ENCODE measurements at places on chromosomes 16 and 17.
A peak's percentile ranks its signal among the peaks of the same experiment; 100 is the strongest.

DNA sequence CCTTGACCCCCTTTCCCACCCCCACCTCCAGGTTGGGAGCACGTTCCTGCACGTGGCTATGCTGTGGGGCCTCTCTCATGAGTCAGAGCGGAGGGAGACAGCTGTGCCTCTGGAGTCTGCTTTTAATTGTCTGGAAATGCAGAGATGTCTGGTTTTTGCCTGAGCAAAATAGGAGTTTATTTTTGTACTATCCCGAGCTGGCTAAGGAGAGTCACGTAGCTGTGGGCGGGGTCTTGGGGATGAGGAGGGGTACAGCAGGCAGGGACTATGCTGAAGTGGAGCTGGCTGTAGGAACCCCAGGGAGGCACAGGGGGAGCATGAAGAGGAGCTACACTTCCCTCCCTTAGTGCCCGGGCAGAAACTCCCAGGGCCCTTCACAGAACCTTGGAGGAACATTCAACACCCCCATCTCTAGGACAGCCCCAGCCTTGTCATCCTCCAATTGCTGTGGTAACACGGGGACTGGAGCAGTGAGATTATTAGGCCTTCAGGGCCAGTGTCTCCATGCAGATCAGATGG is 44.7 kb upstream of the LGALS9 start:
- DNase-seq = peak; percentile 92

GRCh38 chr16:53022374-53022773 is 30.3 kb downstream of the CHD9NB start:
- peak; percentile 44 for DNase-seq

DNA sequence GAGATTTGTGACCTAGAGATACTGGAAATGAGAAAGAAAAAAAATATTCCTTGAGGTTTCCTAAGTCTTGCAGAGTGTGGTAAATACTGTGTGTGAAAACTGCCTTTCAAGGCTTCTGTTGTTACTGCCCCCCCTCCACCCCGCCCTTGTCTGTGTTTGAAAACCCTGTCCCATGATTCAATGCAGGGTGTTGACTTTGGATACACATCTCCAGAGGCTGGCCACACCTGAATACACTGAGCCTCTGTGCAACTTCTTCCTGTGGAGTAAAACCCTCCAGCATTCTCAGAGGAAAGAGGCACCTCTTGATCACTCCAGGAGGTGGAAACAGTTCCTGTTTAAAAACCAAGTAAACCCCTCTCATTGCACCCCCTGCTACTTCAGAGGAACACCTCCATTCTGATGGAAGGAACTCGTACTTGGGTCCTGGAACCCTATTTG is 123.0 kb upstream of the CACNG5 start:
- DNase-seq = no peak

DNA sequence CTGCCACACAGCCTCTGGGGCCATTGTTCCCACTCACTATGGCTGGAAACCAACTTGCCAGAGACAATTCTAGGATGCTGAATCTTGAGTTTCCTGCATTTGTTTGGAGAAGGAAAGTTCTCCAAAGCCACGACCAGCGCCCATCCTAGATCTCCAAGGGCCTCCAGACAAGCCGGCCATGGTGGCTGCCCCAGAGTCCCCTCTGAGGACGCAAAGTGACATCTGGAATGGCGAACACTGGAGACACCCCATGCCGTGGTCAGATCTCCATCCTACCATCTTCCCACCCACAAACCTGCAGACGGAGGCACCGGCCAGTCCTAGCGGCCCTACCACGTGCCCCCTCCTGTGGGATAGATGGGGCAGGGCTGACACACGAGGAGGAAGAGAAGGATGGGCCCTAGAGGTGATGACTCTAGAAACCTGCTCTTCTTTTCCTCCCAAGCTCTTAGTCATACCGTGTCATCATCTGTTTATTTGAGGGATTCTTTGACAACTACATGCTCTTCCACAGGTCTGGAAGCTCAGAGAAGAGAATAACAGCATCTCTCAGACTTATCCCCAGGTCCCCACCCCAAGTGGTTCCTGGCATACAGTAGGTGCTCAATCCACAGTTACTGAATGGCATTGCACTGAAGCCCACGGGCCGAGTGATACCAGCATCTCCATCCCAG is 71.3 kb downstream of the MYH11 start:
- DNase-seq = no peak

GRCh38 chr16:12519986-12520385 is 283.7 kb downstream of the CPPED1 start:
- DNase-seq = no peak

GRCh38 chr17:56148333-56148732 is 4.9 kb upstream of the ANKFN1 start:
- DNase-seq = no peak

DNA sequence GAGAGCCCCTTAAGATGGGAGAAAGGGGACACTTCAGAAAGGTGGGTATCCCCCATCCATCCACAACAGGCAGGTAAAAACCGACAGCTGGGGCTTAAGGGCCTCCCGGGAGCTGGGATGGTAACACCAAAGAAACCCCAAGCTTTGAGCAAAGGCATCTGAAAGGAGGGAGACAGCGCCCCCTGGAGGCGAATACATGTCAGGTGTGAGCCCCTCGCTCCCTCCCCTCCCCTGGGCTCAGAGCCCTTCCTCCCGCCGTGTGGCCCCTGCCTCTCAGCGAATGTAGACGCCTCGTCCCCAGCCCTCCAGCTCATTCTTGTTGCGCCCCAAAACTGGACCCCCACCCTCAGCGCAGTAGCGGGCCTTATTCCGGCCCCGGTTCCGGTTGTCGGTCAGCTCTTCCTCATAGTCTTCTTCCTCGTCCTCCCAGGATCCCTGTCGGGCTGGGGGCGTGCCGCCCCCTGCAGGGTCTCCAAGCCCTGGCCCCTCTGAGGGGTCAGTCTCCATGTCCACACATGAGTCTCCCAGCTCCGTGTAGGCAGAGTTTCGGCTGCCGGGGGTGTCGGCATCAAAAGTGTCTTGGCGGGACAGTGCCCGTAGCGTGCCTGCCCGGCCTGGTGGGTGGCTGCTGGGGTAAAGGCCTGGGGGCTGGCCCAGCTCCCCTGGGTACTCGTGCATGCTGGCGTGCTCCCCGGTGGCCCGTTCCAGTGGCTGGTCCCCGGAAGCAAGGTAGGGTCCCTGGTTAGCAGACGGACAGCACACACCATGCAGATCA is 9.1 kb upstream of the ARL5C start:
- DNase-seq = peak; percentile 66

DNA sequence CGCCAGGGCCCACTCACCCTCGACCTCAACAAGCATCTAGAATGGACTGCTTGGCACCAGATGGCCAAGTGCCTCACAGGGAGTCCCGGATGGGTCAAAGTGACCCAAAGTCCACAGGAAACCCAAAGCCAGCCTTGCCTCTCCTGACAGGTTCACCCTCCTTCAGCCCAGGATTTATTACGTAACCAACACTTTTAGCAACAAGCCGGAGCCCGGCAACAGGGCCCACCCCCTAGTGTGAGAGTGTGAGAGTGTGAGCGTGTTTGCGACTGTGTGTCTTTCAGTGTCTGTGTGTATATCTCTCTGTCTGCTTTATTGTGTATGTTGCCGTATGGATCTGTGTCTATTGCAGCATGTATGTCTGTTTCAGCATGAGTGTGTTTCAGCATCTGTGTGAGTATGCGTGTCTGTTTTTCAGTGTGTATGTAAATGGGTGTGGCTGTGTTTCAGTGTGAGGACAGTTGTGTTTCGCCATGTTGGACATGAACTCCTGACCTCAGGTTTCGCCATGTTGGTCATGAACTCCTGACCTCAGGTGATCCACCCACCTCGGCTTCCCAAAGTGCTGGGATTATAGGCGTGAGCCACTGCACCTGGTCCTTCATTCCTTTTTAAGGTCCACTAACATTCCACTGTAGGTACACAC is 13.7 kb upstream of the PEMT start:
- no peak for DNase-seq

- no peak for DNase-seq
Measured at GRCh38 chr17:74760404-74761105, 12.1 kb downstream of the NHERF1 start.

DNA sequence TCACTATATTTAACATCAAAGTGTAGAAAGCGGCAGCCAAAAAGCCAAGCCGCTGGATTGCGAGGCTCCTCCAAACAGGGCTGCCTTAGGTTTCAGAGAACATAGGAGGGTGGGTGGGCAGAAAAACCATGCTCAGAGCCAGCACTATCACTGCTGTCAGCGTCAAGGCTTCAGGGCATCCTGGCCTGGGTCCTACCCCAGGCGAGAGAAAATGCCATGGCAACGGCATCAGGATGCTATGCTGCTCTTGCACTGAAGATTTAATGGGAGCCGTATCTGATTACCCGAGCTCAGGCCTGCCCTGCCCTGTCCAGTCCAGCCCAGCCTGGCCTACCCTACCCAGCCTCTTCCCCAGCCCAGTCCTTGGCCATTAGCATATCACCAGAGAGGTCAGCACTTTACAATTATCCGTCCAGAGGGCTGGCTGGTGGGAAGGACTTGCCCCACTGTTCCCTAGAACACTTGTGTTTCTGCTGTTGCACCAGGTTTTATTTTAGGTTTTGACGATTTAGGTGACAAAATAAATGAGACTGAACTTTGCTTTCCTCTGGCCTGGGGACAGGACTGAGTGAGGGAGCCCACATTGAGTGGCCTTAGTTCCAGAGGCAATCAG is 61.1 kb downstream of the TOM1L2 start:
- no peak for DNase-seq

DNA sequence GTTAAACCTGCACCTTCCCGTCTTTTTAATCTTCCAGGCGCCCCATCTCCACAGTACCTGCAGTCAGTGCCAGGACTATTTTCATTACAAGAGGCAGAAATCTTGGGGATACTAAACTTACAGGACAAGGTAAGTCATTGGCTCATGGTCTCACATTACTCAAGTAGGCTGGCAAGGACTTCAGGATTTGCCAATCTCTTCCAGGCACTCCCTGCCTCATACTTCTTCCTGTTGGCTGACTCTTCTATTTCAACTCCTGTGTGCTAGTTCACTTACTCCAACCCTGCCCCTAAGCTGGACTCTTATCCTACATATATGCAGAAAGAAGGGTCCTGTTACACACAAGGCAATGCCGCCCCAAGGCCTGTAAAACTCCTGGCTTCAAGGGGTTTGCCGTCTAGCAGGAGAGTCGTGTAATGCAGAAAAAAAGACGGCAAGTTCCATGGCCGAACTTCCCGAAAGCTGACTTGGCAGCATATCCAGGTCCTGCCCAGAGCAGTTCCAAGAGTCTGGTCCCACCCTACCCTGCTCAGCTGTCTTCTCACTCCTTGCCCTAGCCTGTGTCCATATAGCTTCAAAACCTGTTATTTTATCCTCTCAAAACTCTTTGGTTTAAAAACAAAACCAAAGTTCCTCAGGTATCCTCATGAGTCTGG is 14.8 kb downstream of the ERN1 start:
- DNase-seq = no peak

DNA sequence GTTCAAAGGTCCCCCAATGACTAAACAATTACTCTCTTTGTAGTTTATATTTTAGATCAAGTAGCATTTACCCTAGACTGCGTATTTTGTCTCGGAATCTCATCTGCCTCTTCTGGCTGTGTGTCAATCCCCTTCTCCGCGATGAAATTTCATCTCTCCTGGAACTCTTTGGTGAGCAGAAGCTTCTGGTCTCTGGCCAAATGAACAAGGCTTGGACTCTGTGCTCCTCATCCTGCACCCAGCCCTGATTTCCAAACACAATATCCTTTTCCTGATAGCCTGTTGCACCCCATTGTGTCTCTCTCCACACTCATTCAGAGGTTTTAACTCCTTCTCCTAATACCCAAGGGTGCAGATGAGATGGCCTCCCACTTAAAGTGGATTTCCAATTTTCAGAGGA is 609.4 kb upstream of the CDH5 start:
- DNase-seq = no peak

GRCh38 chr16:50593410-50594150 is 45.4 kb downstream of the NKD1 start:
- peak; percentile 22 for DNase-seq

DNA sequence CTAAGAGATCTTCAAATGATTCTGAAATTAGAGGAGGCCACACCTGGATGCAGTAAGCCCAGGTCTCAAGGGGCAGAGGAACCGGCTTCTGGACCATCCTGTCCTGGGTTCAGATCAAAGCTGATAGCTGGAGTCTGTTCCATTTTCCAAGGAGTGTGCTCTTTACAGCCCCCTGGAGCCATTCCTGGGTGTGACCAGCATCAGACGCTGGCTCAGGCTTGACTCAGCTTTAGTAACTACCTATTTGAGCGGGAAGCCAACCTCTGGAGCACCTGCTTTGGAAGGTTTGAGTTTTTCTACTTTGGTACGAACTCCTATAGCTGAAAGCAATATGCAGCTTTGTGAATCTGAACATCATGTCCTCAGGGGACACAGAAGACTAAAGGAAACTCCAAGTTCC is 12.9 kb upstream of the BBS2 start:
- no peak for DNase-seq

Data from fibroblast of skin of right biceps (primary cell).